ENCODE measurements at places on chromosomes 12 and 14. TPM values are rescaled to one million over a fixed set of nuclear protein-coding genes. Genes with fewer than 3 reads are reported as not detected.
A peak's percentile ranks its signal among the peaks of the same experiment; 100 is the strongest.

The MMP17 gene
- not detected for total RNA-seq

GRCh38 chr12:29226616-29227015 is 77.5 kb downstream of the FAR2 start:
- H3K27ac ChIP-seq: no peak overlapping the region
- H3K4me3 ChIP-seq: no peak overlapping the region
- no peaks in the 10 kb centered on the region for H3K36me3 ChIP-seq
- no peak for DNase-seq

DNA sequence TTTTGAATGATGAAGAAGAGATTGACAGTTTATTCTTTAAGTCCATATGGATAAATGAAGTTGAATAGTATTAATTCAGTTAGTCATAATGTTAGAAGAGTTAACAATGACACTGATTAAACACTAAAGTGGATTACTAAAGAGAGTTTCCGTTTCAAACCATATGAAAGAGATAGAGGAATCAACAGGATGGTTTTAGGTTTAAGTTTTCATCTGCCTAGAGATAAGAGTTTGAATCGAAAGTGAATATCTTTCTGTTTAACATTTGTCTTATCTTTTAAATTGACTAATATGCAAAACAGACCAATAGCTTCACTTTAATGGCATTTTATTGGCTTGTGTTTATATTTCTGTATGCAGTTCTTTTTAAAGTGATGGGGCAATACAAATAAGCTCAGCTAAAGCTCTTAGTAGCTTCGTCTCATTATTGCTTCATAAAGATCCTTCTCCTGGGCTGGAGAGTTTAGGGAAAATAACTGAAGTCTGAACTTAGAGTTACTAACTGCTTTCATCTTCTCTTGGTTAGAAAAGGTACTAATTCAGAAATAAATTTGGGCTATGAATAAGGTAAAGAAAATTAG is 66.0 kb downstream of the MIPOL1 start:
- H3K36me3 ChIP-seq: no peaks in the 10 kb centered on the region
- H3K27ac ChIP-seq: no peak overlapping the region

DNA sequence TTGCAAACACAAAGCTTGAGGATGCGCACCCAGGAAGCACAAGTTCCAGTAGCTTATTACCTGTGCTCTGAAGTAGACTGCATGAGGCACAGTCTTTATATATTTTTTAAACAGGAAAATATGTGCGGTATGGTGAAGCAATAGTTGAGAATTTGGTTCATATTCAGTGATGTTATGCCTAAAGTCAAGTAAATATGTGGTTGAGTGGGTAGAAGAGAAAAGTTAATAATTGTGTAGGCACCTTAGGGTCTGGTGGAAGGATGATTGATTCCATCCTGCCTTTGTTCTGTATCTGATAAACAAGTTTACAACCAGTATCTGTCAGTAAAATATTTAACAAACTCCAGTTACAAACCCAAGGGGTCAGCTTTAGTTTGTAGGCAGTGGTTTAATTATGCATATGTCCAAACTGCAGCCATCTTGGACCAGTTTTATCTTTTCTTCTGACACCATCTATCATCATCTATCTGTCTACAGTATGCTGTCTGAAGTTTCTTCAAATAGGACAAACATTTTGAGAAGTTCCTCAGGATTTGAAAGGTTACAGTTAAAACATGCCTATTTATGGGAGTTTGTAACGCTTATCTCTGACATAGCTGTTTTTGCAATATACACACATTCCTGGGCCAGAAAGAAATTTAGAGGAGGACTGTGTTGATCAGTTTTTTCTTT is 10.8 kb downstream of the SINHCAF start:
- peaks cover 51% of the 10 kb centered on the region for H3K4me1 ChIP-seq
- no peak overlapping the region for H3K4me3 ChIP-seq
- H3K36me3 ChIP-seq: peaks cover 45% of the 10 kb centered on the region
- DNase-seq: no peak
- H3K27ac ChIP-seq: peak overlapping the region; percentile 62

GRCh38 chr12:32457251-32458025 is 58.1 kb downstream of the FGD4 start:
- no peaks in the 10 kb centered on the region for H3K36me3 ChIP-seq
- H3K27ac ChIP-seq: no peak overlapping the region
- peaks cover 4% of the 10 kb centered on the region for H3K27me3 ChIP-seq
- no peak overlapping the region for H3K4me3 ChIP-seq

The VAMP1 gene
- total RNA-seq: 49.2 TPM

The SERPINA6 gene
- not detected for total RNA-seq

The CEP290 gene
- total RNA-seq: 13.3 TPM

- peaks cover 1% of the 10 kb centered on the region for H3K36me3 ChIP-seq
- peaks cover 72% of the 10 kb centered on the region for H3K27me3 ChIP-seq
- H3K4me1 ChIP-seq: peaks cover 40% of the 10 kb centered on the region
Measured at GRCh38 chr12:1533205-1533601, 61.2 kb downstream of the FBXL14 start.

The PZP gene
- not detected for total RNA-seq

- H3K27ac ChIP-seq: no peak overlapping the region
- no peaks in the 10 kb centered on the region for H3K4me1 ChIP-seq
- peaks cover 19% of the 10 kb centered on the region for H3K27me3 ChIP-seq
Measured at GRCh38 chr12:4978737-4979136, 64.9 kb upstream of the KCNA5 start.

GRCh38 chr14:36662258-36662542 is 540 bp downstream of the PAX9 start:
- H3K27ac ChIP-seq: no peak overlapping the region
- no peak for DNase-seq
- peaks cover 14% of the 10 kb centered on the region for H3K36me3 ChIP-seq
- peak overlapping the region; percentile 28 for H3K4me3 ChIP-seq
- H3K4me1 ChIP-seq: peaks cover 6% of the 10 kb centered on the region

GRCh38 chr14:27098451-27098850 is 500.6 kb upstream of the NOVA1 start:
- H3K36me3 ChIP-seq: no peaks in the 10 kb centered on the region
- H3K4me3 ChIP-seq: no peak overlapping the region
- no peaks in the 10 kb centered on the region for H3K4me1 ChIP-seq
- DNase-seq: no peak
- H3K27ac ChIP-seq: no peak overlapping the region

The AHSA1 gene
- total RNA-seq: 219 TPM

DNA sequence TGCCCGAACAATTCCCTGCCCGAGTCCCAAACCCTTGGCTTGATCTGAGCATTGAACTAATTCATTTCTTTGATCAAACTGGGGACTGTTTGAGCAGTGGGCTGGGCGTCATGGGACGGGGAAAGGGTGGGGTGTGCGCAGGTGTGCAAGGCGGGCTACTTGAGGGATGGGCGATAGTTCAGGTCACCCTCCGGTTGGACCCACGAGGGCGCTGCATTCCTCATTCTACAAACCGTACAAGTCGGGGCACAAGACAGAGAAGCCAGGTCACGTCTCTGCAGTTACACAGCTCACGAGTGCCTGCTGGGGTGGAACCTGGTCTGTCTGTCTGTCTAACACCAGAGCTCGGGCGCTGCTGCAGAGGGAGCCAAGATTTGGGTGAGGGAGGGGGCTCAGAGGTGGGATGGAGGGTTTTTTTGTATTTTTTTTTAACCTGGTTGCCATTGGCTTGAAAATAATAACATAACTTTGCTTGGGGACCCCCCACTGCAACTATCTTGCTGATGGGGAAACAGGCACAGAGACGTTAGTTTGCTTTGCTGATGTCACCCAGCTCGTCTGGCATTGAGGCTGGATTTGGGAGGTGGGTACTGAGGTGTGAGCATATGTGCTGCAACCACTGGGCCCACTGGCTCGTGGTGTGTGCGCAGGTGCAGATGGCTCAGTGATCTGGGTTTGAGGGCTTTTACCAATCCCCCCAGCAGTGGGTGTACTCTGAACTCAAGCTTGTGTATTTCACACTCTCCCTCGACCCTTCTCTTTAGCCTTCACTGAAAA is 7.6 kb upstream of the RTL1 start:
- no peak for DNase-seq
- no peaks in the 10 kb centered on the region for H3K36me3 ChIP-seq
- H3K4me1 ChIP-seq: no peaks in the 10 kb centered on the region
- H3K27ac ChIP-seq: no peak overlapping the region

DNA sequence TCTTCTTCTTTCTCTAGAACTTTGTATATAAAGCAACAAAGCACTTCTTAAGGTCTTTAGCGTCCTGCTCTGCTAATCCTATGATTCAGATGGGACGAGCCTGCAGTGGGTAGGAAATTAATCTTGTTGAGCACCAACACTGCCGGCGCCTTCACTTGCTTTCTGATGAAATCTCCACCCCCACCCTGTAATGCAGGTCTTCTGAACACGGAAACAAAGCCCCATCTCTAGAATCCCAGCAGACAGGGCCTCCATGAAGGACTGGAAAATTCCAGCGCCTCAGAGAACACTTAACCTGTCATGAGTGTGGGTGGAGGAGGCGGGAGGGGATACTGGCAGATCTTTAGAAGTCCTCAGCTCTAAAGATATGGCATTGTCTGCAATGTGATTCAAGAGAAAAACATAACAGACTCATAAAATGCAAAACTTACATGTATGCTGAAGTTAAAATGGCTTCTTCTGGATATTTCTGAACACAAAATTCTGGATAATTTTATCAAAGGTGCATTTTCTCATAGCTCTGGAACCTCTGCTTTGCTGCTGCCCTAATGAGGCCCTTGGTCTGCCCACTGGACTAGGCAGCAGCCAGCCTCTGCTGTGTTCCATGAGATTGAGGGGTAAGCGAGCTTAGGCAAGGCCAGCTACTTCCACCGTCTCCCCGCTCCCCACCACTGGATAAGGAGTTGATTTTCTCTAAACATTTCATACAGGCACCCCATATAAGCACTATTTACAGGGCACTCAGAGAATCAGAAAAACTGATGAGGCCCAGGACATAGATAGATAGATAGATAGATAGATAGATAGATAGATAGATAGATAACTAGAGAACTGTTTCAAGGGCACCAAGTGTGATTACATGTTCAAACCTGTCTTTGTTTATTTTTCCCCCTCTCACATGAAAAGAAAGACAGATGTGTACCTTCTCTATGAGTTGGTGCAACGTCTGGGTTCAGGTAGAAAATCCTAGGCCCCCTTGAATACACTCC is 43.1 kb downstream of the ZFP36L1 start:
- H3K36me3 ChIP-seq: no peaks in the 10 kb centered on the region
- no peak overlapping the region for H3K27ac ChIP-seq
- no peaks in the 10 kb centered on the region for H3K27me3 ChIP-seq
- H3K4me1 ChIP-seq: no peaks in the 10 kb centered on the region
- no peak for DNase-seq
- no peak overlapping the region for H3K4me3 ChIP-seq

DNA sequence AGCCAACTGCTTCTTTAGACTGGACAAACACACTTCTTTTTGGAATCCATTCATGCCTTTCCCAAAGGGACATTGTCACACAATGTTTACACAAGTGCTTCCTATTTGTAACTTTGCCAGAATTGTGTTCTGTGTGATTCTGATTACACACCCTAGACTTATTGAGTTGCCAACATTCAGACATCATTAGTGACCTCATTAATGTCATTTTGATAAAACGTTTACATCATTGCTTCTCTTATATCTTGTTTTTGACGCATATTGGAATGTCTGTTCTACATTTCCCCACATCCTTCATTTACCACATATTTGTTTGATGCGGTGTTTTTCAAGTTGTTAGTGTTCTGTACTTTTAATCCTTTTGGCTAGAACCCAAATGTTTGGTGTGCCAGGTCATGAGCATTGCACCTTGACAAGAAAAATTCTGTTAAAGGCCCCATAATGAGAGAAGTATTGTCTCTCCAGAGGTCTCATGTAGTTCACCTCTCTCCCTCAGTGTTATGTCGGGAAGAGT is 305.5 kb downstream of the AEBP2 start:
- peaks cover 18% of the 10 kb centered on the region for H3K27me3 ChIP-seq
- H3K36me3 ChIP-seq: no peaks in the 10 kb centered on the region
- H3K4me1 ChIP-seq: no peaks in the 10 kb centered on the region
- H3K4me3 ChIP-seq: no peak overlapping the region
- no peak overlapping the region for H3K27ac ChIP-seq

GRCh38 chr14:72452774-72453173 is 441.1 kb downstream of the DPF3 start:
- no peak for DNase-seq
- peaks cover 64% of the 10 kb centered on the region for H3K4me1 ChIP-seq
- H3K4me3 ChIP-seq: no peak overlapping the region

DNA sequence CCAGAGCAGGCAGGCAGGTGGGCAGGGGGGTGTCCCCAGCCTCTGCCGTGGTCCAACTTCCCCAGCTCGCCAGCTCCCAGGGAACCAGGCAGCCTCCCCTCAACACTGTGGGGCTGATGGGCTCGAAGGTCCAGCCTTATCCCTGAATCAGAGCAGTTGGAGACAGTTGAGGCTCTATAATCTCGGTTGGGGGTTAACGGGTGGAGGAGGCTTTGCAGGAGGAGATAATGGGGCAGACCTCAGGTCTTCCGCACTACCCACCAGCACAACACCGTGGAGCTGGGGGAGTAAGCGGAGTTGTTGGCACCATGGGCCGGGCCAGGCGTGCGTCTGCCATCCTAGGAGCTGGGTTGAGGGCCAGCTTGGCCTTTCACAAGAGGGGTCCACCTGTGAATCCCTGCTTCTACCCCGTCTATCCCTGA is 13.9 kb upstream of the HDAC7 start:
- DNase-seq: no peak
- H3K4me1 ChIP-seq: peaks cover 74% of the 10 kb centered on the region
- peak overlapping the region; percentile 88 for H3K27ac ChIP-seq
- no peaks in the 10 kb centered on the region for H3K36me3 ChIP-seq
- no peak overlapping the region for H3K4me3 ChIP-seq
- H3K27me3 ChIP-seq: no peaks in the 10 kb centered on the region

DNA sequence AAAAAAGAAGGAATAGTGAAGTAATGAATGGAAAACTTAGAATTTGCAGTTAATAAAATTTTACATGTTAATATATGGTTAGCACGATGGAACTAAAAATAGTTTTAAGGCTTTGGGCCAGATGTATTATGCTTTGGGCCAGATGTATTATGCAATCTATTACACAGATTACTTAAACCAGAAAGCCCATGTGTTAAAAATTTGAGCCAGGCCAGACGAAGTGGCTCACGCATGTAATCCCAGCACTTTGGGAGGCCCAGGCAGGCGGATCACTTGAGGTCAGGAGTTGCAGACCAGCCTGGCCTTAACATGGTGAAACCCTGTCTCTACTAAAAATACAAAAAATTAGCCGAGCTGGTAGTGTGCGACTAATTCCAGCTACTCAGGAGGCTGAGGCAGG is 17.2 kb downstream of the IFT81 start:
- H3K4me3 ChIP-seq: no peak overlapping the region
- H3K27me3 ChIP-seq: no peaks in the 10 kb centered on the region
- no peaks in the 10 kb centered on the region for H3K4me1 ChIP-seq
- no peak for DNase-seq
- no peak overlapping the region for H3K27ac ChIP-seq

- no peak overlapping the region for H3K4me3 ChIP-seq
- peaks cover 16% of the 10 kb centered on the region for H3K4me1 ChIP-seq
- peak; percentile 46 for DNase-seq
- H3K27me3 ChIP-seq: no peaks in the 10 kb centered on the region
Measured at GRCh38 chr12:121718653-121719239, 6.2 kb downstream of the TMEM120B start.

The MYO1H gene
- not detected for total RNA-seq

The STON2 gene
- total RNA-seq: 0.20 TPM

The SLC17A8 gene
- not detected for total RNA-seq
